ENCODE measurements at places on chromosomes 4 and X.

DNA sequence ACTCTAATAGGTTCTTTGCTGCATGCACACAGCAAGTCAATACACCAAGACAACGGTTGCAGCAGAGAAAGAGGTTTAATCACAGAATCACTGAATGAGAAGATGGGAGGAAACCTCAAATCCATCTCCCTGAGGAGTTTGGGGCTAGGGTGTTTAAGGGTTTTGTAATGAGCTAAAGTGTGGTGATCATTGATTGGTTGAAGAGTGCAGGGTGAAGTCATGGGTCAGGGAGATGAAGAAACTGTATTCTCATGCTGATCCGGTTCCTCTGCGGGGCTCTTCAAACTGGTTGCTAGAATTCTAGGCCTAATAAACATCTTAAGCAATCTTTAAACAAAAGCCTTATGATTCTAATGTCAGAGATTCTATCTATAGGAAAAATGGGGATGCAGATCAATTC lies 432.5 kb upstream of the FAM47C start:
- DNase-seq: no peak

- no peak for DNase-seq
Observed at GRCh38 chr4:115126491-115126890, 13.1 kb upstream of the NDST4 start.

DNA sequence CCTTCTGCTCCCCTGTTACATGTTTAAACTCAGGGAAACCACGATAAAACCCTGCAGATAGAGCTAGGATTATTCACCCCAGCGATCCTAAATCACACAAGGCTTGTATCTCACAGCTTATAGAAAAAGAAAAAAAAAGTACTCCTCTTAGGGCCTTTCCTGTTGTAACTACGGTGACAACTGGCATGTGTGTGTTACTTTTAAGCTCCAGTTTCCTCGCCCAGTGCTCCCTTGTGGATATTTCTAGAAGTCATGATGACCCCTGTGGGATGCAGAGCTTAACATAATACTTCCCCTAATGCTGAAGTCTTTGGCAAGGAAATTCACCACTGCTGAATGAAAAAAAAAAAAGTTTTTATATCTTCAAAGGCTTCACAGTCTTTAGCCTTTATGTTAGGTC lies 114.7 kb downstream of the NWD2 start:
- DNase-seq: no peak

DNA sequence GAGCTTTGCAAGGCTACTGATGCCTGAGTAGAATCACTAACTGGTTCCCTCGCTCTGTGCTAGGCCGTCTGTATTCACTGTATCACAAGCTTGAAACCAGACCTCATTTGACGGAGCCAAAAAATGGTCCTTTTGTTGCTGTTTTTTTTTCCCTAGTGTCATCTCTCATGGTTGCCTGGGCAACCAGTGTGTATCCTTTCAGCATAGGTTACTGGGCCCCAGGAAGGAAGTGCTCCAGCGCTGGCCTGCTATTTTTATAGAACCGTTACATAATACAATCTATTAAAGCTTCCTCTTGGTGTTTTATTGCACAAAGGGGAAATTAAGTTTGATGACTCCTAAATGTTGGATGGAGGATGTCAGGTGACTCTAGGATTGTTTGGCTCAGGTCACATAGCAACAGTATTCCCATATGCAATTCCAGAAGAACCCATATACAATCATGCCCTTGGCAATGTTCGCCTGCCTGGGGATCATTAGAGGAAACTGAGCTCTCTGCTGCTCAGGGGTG lies 220.4 kb downstream of the SPRY1 start:
- no peak for DNase-seq

DNA sequence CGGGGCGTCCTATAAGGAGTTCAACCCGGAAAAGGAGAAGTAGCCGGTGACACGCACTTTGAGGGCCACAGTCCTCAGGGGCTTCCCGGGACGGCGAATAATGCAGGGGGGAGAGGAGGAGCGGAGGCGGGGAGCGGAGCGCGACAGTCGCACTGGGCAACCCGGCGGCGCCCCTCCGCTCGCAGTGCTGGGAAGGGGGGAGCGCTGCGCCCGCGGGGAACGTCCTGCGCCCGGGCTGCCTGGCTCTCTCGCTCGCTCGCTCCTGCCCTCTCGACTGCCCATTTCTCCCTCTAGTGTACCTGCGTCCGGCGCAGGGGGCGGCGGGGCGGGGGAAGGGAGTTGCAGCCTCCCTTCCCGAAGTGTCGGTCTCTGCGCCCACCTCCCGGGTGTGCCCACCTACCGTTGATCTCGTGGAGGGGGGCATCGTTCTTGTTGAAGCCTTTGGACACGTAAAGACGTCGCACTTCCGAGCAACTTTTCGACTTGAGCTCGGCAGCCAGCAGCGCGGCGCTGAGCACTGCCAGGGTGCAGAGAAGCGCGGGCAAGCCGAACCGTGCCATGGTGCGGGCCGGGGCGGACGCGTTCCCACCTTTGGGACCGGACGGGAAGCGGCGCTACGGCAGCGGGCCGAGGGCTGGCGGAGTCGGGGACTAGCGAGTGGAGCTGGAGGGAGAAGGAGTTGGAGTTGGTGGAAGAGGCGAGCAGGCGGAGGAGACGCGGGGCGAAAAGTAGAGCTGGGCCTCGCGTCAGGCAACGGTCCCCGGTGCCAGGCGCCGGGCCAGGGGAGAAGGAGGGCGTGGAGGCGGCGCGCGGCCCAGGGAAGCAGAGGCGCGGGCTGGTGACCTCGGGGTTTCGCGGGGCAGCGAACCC lies 648 bp downstream of the GPC4 start:
- no peak for DNase-seq

DNA sequence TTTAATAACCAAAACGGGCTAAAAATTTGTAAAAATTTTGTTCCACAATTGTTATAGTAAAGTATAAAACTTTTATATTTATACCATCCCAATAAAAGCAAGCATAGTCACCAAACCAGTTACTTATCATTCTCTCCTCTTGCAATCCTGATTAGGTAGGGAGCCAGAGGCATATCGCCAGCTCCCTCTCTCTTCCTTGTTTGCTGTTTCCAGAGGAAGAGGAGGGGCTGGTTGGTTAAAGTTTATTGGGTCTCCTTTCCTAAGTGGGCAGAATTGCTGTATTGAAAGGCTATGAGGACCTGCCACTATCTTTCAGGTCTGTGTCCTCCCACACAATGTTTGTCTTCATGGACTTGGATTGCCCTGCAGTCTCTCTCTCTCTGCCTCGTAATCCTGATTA lies 29.6 kb upstream of the BBS12 start:
- DNase-seq: no peak

- DNase-seq: no peak
Observed at GRCh38 chrX:20471483-20471882, 204.8 kb upstream of the RPS6KA3 start.

DNA sequence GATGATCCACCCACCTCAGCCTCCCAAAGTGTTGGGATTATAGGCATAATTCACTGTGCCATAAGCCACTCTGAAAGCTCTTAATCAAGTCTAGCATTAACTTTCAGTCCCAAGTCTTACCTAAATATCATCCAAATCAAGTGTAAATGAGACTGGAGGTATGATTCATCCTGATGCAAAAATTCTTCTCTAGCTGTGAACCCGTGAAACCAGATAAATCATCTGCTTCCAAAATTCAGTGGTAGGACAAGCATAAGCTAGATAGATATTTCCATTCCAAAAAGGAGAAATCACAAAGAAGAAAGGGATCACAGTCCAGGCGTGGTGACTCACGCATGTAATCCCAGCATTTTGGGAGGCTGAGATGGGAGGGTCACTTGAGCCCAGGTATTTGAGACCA lies 8.8 kb upstream of the TBC1D25 start:
- DNase-seq: no peak

- no peak for DNase-seq
Observed at GRCh38 chrX:1011691-1012283, 200.7 kb downstream of the CRLF2 start.

DNA sequence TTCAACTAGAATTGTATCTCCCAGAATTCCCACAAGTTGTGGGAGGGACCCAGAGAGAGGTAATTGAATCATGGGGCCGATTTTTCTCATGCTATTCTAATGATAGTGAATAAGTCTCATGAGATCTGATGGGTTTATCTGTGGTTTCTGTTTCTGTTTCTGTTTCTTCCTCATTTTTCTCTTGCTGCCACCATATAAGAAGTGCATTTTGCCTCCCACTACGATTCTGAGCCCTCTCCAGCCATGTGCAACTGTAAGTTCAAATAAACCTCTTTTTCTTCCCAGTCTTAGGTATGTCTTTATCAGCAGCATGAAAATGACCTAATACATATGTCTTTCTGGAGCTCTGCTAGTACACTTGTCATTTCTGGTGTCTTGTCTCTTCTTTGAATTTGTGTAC lies 22.1 kb upstream of the OR13H1 start:
- DNase-seq: no peak

- no peak for DNase-seq
Observed at GRCh38 chr4:95105983-95106382, 348.2 kb downstream of the BMPR1B start.

- DNase-seq: no peak
Observed at GRCh38 chr4:4979971-4980370, 39.3 kb downstream of the CYTL1 start.

- DNase-seq: no peak
Observed at GRCh38 chr4:139987502-139987850, 166.5 kb downstream of the MAML3 start.

- no peak for DNase-seq
Observed at GRCh38 chr4:6999172-7000086, 43.7 kb upstream of the TADA2B start.

DNA sequence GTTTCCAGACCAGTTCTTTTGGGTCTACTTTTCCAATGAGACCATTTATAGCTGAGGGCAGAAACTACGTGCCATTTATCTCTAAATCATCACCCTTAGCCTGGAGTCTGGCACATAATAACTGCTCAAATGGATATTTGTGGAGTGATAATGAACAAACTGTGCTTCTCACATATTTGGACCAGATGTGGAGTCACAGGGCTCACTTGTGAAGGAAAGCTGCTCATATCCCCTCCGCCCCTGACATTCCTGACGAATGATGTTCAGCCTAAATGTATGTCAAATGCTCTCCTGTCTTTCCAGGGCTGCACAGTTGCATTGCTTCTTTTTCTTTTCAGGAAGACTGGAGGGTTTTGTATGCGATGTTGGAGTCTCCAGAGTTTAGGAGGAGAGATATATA lies 110.1 kb downstream of the GBA3 start:
- no peak for DNase-seq

GRCh38 chr4:98193459-98194105 lies 50.3 kb upstream of the STPG2 start:
- DNase-seq: no peak

- no peak for DNase-seq
Observed at GRCh38 chrX:10074241-10074941, 82.4 kb upstream of the CLCN4 start.

- no peak for DNase-seq
Observed at GRCh38 chr4:110058677-110059076, 139.7 kb downstream of the ELOVL6 start.

DNA sequence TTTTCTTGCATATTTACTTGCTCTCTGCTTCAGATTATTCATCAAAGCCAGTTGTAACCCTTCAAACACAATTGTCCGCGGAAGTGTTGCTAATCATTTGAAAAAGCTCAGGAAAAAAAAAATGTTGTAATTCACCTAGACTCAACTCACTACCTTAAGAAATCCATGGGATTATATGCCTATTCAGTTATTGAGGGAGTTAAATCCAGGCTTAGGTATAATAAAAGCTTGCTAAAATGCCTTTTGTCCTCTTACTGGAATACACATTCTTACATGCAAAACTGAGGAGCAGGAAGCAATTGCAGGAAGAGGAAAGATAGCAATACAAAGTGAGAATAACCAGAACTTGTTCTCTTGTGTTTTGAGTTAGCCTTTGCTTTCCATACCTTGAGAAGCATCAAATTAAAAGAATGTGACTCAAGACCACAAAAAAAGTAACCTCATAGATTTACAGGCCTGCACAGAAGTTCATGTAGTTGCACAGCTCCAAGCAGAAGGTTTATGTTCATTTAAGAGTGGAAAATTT lies 91.4 kb upstream of the FAM241A start:
- DNase-seq: no peak

DNA sequence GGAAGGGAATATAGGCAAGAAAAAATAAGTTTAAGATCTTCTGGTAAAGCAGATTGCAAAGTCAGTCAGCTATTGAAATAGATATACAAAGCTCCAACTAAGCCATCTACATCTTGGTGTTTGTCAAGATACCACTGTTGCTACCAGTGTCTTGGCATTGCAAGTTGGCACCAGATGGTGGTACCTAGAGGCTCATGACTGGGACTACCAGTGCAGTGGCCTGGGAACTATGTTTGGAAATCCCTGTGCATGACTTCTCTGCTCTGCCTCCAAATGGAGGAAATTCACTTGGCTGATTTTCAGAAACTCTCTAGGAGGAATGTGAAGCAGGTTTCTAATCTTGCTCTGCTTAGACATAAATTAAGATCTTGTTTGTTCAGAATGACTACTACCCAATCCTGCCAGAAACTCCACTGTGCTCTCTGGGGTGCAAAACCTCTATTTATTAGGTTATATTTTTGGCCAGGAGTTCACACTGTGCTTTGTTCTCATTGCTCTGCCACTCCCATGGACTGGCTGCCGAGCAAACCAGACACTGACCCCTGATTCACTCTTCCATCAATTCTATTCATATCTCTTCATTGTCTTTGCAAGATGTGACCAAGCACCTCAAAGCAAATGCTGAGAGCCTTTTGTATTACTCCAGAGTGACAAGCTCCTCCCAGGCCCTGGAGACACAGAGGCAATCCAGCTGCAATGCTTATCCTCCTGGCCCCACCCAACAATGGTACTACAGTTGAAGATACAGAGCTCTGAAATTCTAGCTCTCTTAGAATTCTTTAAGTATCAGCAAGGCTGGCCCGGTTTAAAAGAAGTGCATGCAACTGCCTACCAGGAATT lies 272.3 kb upstream of the FGF16 start:
- no peak for DNase-seq

- no peak for DNase-seq
Observed at GRCh38 chr4:156560701-156561100, 410.9 kb downstream of the PDGFC start.

- DNase-seq: no peak
Observed at GRCh38 chrX:32966821-32967355, 244.5 kb downstream of the DMD start.

GRCh38 chr4:76758996-76759395 lies 138.9 kb downstream of the SOWAHB start:
- no peak for DNase-seq

DNA sequence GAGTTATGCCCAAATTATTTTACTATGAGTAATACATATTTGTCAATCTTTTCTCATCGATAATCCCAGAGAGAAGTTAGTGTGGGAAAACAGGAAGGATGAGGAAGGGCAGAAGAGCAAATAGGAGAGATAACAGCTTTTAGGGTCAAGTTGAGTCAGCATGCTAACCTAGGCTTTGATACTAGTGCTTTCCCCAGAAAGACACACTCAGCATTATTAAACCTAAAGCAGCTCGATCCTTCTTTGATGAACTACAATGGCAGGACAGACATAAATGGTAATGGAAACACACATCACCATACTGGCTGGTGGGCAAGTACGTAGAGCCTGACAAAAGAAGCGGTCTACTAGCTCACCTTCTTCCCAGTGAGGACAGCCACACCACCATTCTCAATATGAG lies 20.5 kb downstream of the AIFM1 start:
- DNase-seq: no peak

- DNase-seq: no peak
Observed at GRCh38 chr4:38672074-38672396, 8.0 kb downstream of the KLF3 start.
